ENCODE measurements at places on chromosomes 4 and X. TPM values are rescaled to one million over a fixed set of nuclear protein-coding genes. Genes with fewer than 3 reads are reported as not detected.

SUV39H1 gene
- total RNA-seq = 3.0 TPM

DMD gene
- total RNA-seq = 51.9 TPM

PRICKLE3 gene
- 2.0 TPM for total RNA-seq

NALF2 gene
- total RNA-seq = 1.4 TPM

GUCY2F gene
- 0.28 TPM for total RNA-seq

DUSP9 gene
- 0.55 TPM for total RNA-seq

SHISA3 gene
- total RNA-seq = 1.9 TPM

FGA gene
- not detected for total RNA-seq

PASD1 gene
- not detected for total RNA-seq

- peaks cover 8% of the 10 kb centered on the region for H3K27me3 ChIP-seq
- H3K27ac ChIP-seq = no peak overlapping the region
- DNase-seq = no peak
- no peak overlapping the region for H3K4me3 ChIP-seq
These were observed 72.4 kb upstream of the S100G start for GRCh38 chrX:16577483-16578029.

GRCh38 chr4:79325436-79325835 is 425 bp downstream of the NAA11 start:
- H3K27ac ChIP-seq = no peak overlapping the region
- H3K4me3 ChIP-seq = no peak overlapping the region
- no peaks in the 10 kb centered on the region for H3K27me3 ChIP-seq

DNA sequence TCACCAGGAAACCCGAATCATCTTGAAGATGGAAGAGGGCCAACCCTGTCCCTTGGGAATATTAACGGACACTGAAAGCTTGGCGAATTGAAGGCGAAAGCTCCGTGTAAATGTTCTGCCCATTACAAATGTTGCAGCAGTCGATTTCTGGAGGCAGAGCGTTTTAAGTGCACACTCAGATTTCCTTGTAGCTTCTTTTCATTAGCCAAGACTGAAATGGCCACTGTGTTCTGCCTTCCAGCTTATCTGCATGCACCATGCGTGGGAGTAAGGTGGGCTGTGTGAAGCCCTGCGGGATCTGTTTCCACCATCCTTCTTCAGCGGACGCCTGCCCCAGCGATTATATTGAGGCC is 1.3 kb downstream of the SMIM20 start:
- peak overlapping the region; percentile 12 for H3K27ac ChIP-seq
- peaks cover 2% of the 10 kb centered on the region for H3K36me3 ChIP-seq
- H3K27me3 ChIP-seq = no peaks in the 10 kb centered on the region
- DNase-seq = no peak
- peaks cover 26% of the 10 kb centered on the region for H3K4me1 ChIP-seq
- H3K4me3 ChIP-seq = no peak overlapping the region

GRCh38 chrX:48800574-48801279 is 1.1 kb upstream of the HDAC6 start:
- no peaks in the 10 kb centered on the region for H3K27me3 ChIP-seq
- DNase-seq = no peak
- H3K36me3 ChIP-seq = peaks cover 7% of the 10 kb centered on the region
- H3K4me3 ChIP-seq = peak overlapping the region; percentile 77
- peaks cover 15% of the 10 kb centered on the region for H3K4me1 ChIP-seq

GRCh38 chrX:146854281-146854680 is 39.7 kb upstream of the CXorf51A start:
- H3K27ac ChIP-seq = no peak overlapping the region
- no peak overlapping the region for H3K4me3 ChIP-seq
- H3K27me3 ChIP-seq = no peaks in the 10 kb centered on the region
- no peaks in the 10 kb centered on the region for H3K4me1 ChIP-seq
- no peaks in the 10 kb centered on the region for H3K36me3 ChIP-seq

DNA sequence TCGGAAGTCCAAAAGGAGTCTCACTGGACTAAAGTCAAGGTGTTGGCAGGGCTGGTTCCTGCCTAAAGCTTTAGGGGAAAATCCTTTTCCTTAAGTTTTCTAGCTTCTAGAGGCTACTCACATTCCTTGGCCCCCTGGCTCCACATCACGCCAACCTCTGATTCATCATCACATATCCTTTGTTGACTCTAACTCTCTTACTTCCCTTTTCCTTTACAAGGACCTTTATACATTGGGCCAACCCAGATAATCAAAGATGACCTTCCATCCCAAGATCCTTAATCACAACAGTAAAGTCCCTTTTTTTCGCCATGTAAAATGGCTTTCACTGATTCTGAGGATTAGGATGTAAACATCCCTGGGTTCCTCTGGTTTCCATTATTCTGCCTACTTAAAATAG is 146.4 kb upstream of the DCAF8L1 start:
- H3K4me3 ChIP-seq = no peak overlapping the region
- H3K4me1 ChIP-seq = no peaks in the 10 kb centered on the region
- no peaks in the 10 kb centered on the region for H3K36me3 ChIP-seq
- DNase-seq = no peak
- no peaks in the 10 kb centered on the region for H3K27me3 ChIP-seq

- no peak for DNase-seq
- no peaks in the 10 kb centered on the region for H3K27me3 ChIP-seq
- no peak overlapping the region for H3K27ac ChIP-seq
- no peaks in the 10 kb centered on the region for H3K4me1 ChIP-seq
- no peak overlapping the region for H3K4me3 ChIP-seq
These were observed 52.4 kb downstream of the GAK start for GRCh38 chr4:879729-880077.

DNA sequence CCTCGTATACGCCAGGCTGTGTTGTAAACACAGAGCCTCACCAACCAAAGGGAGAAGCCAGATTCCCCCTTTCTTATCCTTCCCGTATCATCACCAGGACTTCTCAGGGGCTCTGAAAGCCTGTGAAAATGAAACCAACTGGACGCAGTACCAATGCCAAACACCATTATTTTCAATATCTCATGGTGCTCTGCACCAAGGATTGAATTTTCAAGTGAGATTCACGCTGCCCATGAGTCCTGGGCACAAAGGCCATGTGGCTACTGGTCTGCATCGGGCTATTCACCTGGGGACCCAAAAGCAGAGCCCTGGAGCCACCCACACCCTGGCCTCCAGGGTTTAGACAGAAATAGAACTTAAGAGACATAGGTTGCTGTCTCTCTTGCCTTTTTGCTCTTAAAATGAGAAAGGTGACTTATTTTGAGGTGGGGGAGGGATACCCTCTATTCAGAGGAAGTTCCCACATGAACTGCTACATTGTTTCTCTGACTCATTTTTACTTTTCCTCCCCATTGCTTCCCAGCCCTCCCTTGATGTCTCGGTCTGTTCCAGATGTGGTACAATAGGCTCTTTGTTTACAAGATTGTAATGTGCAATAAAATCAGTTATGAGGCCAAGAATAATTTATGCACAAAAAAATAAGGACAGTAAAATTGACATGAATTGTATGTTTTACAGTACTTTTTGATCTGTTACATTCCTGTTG is 55.4 kb downstream of the MAML3 start:
- H3K36me3 ChIP-seq = no peaks in the 10 kb centered on the region
- H3K27me3 ChIP-seq = no peaks in the 10 kb centered on the region
- peaks cover 23% of the 10 kb centered on the region for H3K4me1 ChIP-seq
- no peak overlapping the region for H3K4me3 ChIP-seq

GRCh38 chr4:182207830-182208396 is 35.3 kb upstream of the TENM3 start:
- H3K4me3 ChIP-seq = no peak overlapping the region
- no peaks in the 10 kb centered on the region for H3K36me3 ChIP-seq
- no peak for DNase-seq
- no peaks in the 10 kb centered on the region for H3K4me1 ChIP-seq

GRCh38 chr4:15938640-15939039 is at the start of gene FGFBP1:
Gene FGFBP1 (minus strand): TSS chr4:15938740. CDS start chr4:15936632, 2,108 bp downstream.
- no peak within 1 kb of the TSS for H3K4me3 ChIP-seq
- H3K27ac ChIP-seq = no peak within 1 kb of the TSS
- H3K36me3 ChIP-seq = no peaks in the 10 kb centered on the region
- no peaks in the 10 kb centered on the region for H3K27me3 ChIP-seq
- DNase-seq = no peak

DNA sequence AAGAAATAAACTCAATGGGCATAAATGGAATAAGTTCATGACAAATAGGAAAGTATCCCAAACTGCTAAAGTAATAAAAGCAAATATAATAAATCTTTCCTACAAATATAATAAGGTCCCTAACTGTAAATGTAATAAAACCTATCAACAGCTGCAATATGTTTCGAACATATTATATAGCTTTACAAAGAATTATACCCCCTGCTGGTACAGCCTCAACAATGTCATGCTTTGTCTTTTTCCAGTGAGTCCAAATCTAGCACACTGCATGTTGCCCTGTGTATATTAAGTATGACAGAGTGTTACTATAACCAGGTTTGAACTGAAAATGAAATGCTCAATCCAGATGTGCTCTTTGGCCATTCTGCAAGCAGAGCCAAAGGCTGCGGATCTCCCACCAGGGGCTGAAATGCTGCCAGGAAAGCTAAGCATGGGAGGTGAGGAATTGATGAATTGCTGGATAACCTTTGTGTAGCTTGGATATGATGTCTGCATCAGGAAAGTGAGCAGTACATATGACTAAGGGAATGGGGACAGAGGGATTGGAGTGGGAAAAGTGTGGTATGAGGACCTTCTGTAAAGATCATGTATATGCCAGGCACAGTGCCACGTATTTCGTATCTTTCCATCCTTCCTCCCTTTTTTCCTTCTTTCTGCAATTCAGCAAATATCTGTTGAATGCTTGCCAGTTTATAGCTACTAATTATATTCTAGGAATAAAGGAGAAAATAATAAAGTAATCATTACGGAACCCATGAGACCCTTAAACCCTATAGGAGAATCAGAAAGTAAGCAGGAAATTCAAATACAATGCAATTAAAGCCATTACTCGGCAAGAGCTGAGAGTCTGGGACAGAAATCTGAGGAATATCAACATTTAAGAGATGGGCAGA is 954.6 kb upstream of the LCORL start:
- no peak overlapping the region for H3K4me3 ChIP-seq
- no peak overlapping the region for H3K27ac ChIP-seq
- H3K27me3 ChIP-seq = no peaks in the 10 kb centered on the region
- H3K36me3 ChIP-seq = no peaks in the 10 kb centered on the region
- DNase-seq = no peak

- H3K4me3 ChIP-seq = no peak overlapping the region
- no peaks in the 10 kb centered on the region for H3K27me3 ChIP-seq
- H3K4me1 ChIP-seq = peaks cover 6% of the 10 kb centered on the region
- no peak for DNase-seq
- H3K27ac ChIP-seq = no peak overlapping the region
These were observed 24.8 kb downstream of the KLF3 start for GRCh38 chr4:38688676-38689355.

DNA sequence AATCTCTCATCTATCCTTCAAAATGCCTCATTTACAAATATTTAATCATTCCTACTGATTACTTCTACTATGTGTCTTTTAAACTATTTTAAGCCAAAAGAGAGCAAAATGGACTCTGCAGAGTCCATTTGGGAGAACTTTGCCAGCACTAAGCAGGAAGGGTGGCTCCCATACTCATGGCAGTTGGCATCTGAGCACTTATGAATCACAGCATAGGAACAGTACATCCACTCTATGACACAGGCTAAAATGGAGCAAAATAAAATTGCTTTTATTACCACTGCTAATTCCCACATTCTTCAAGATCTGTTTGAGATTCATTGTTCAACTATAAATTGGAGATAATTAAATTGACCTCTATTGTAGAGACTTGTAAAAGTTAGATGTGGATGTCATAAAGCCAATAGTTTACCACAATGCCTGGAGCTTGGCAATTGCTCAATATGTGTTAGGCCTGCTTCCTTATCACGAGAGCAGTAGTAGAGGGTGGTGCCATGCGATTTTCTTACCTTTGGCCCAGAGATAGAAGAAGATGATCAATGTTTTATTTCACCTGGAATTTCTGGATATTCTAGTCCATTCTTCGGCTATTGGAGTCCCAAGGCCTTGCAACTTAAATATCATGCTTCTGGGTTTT is 19.1 kb downstream of the HPGD start:
- no peak for DNase-seq
- H3K27ac ChIP-seq = no peak overlapping the region

GRCh38 chr4:112926819-112927218 is 122.6 kb upstream of the ANK2 start:
- no peak overlapping the region for H3K27ac ChIP-seq
- no peak overlapping the region for H3K4me3 ChIP-seq
- no peak for DNase-seq
- no peaks in the 10 kb centered on the region for H3K36me3 ChIP-seq

GRCh38 chrX:9074326-9074725 is 40.4 kb upstream of the FAM9B start:
- no peaks in the 10 kb centered on the region for H3K36me3 ChIP-seq
- H3K4me1 ChIP-seq = no peaks in the 10 kb centered on the region
- no peak overlapping the region for H3K27ac ChIP-seq
- H3K27me3 ChIP-seq = peaks cover 5% of the 10 kb centered on the region

DNA sequence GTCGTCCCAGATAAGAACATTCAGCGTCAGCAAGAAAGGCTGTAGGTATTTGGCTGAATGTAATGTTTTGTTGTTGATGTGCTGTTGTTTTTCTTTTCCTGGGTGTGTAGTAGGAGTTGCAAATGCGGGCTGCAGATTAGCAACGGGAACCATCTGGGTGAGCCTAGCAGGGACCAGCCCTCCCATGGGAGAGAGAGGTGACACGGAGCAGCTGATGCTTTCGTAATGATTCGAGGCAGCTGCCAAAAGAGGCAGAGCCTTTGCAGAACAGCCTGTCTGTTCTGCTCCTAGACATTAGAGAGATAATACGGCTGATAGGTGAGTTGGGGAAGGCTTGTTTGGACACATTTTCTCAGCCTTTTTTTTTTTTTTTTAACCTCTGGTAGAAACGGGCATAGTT is 25.3 kb downstream of the ARSF start:
- H3K27me3 ChIP-seq = no peaks in the 10 kb centered on the region
- no peak overlapping the region for H3K4me3 ChIP-seq
- H3K27ac ChIP-seq = no peak overlapping the region
- H3K4me1 ChIP-seq = no peaks in the 10 kb centered on the region
- DNase-seq = peak; percentile 6

DNA sequence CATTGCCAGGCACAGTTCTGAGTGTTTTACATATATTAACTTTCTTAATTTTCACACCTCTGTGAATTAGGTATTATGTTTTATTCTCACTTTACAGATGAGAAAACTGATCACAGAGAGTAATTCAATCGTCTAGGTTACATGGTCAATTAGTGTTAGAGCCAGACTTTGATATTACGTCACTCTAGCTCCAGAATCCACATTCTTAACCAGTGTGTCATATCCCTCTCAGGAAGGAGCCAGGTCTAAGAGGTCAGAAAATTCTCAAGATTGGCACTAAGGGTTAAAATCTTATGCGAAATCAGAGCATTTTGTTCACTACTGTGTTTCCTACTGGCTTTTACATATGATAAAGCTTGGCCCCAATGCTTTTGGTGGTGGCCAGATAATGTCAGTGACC is 7.4 kb downstream of the DMP1 start:
- H3K27me3 ChIP-seq = no peaks in the 10 kb centered on the region
- no peak for DNase-seq
- no peaks in the 10 kb centered on the region for H3K4me1 ChIP-seq
- no peaks in the 10 kb centered on the region for H3K36me3 ChIP-seq
- no peak overlapping the region for H3K27ac ChIP-seq

- no peaks in the 10 kb centered on the region for H3K36me3 ChIP-seq
- no peak for DNase-seq
- H3K27ac ChIP-seq = no peak overlapping the region
- H3K4me3 ChIP-seq = no peak overlapping the region
- no peaks in the 10 kb centered on the region for H3K27me3 ChIP-seq
- H3K4me1 ChIP-seq = no peaks in the 10 kb centered on the region
These were observed 325.9 kb downstream of the ANKRD50 start for GRCh38 chr4:124386648-124387047.

- DNase-seq = no peak
- no peak overlapping the region for H3K4me3 ChIP-seq
- H3K4me1 ChIP-seq = peaks cover 1% of the 10 kb centered on the region
- H3K27me3 ChIP-seq = peaks cover 13% of the 10 kb centered on the region
- no peaks in the 10 kb centered on the region for H3K36me3 ChIP-seq
These were observed 128.8 kb downstream of the AMELX start for GRCh38 chrX:11421805-11422524.
